Renal cortex interstitium (tissue), 15 donors: ENCODE measurements at places on chromosomes 13 and 19. TPM values are rescaled to one million over a fixed set of nuclear protein-coding genes. Genes with fewer than 3 reads are reported as not detected.

IGFL1 gene
- polyA plus RNA-seq, result not detected

NLRP11 gene
- polyA plus RNA-seq, result 0.20 TPM

CEACAM19 gene
- 12.3 TPM for polyA plus RNA-seq

NAA16 gene
- polyA plus RNA-seq, result 35.6 TPM

LILRB5 gene
- 2.3 TPM for polyA plus RNA-seq

C1QTNF9 gene
- polyA plus RNA-seq, result 0.17 TPM

LILRA5 gene
- 0.42 TPM for polyA plus RNA-seq

TRIM13 gene
- 49.0 TPM for polyA plus RNA-seq

CCDC169 gene
- 5.5 TPM for polyA plus RNA-seq

SPRY2 gene
- polyA plus RNA-seq, result 73.3 TPM

TNPO2 gene
- 79.3 TPM for polyA plus RNA-seq

CCNA1 gene
- 0.88 TPM for polyA plus RNA-seq

ZSCAN18 gene
- 98.4 TPM for polyA plus RNA-seq

RANBP3 gene
- polyA plus RNA-seq, result 61.7 TPM

IRGC gene
- polyA plus RNA-seq, result not detected

ZNF112 gene
- 13.4 TPM for polyA plus RNA-seq

BCAM gene
- polyA plus RNA-seq, result 689 TPM

ALKBH6 gene
- polyA plus RNA-seq, result 15.4 TPM

MARCHF2 gene
- polyA plus RNA-seq, result 16.5 TPM

ZNF667 gene
- polyA plus RNA-seq, result 23.4 TPM

SLITRK6 gene
- 4.7 TPM for polyA plus RNA-seq

KLK10 gene
- polyA plus RNA-seq, result 0.44 TPM

TM9SF2 gene
- 193 TPM for polyA plus RNA-seq

ZNF415 gene
- polyA plus RNA-seq, result 24.0 TPM

RFXAP gene
- polyA plus RNA-seq, result 12.7 TPM

APC2 gene
- polyA plus RNA-seq, result 1.9 TPM

C19orf81 gene
- 1.4 TPM for polyA plus RNA-seq

ICAM4 gene
- polyA plus RNA-seq, result 0.24 TPM

ACER1 gene
- polyA plus RNA-seq, result 0.17 TPM

BORA gene
- 10.9 TPM for polyA plus RNA-seq

CPAMD8 gene
- polyA plus RNA-seq, result 55.6 TPM

ADM5 gene
- polyA plus RNA-seq, result 1.5 TPM

SRRM5 gene
- 0.67 TPM for polyA plus RNA-seq

OSCAR gene
- polyA plus RNA-seq, result 0.27 TPM

CKAP2 gene
- polyA plus RNA-seq, result 63.3 TPM
